ENCODE measurements at places on chromosomes 12 and 14. TPM values are rescaled to one million over a fixed set of nuclear protein-coding genes. Genes with fewer than 3 reads are reported as not detected.
A peak's percentile ranks its signal among the peaks of the same experiment; 100 is the strongest.

DNA sequence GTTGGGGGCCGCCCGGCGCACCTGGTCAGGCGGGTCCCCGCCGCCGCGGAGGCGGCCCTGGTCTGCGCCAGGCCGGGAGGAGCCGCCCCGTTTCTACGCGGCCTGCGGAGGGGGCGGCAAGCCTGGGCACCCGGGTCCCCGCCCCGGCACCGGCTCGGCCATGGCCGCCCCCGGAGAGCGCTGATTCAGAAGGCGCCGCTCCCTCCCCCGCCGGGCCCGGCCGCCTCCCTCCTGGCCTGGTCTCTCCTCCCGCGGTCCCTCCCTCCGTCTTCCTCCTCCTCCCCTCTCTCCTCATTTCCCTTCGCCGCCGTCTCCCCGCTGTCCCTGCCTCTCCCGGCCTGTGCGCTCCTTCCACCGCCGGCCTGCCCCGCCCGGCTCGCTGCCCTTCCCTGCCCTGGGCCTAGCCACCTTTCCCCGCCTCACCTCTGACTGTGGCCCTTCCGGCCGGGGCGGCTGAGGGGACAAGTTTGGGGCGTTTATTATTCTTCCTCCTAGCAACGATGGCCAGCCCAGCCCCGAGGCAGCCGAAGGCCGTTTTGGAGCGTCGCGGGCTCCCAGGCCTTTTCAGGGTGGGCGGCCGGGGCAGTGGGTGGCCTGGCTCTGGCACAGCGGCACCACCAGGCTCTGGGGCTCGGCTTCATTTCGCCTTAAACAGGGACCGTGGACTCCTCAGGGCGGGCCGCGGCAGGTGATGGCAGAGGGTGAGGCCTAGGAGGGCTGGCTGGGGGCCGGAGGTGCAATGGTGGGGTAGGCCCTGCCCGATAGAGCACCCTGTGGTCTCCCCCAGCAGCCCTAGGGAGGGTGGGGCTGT is 768 bp downstream of the CEP170B start:
- DNase-seq: peak; percentile 41

DNA sequence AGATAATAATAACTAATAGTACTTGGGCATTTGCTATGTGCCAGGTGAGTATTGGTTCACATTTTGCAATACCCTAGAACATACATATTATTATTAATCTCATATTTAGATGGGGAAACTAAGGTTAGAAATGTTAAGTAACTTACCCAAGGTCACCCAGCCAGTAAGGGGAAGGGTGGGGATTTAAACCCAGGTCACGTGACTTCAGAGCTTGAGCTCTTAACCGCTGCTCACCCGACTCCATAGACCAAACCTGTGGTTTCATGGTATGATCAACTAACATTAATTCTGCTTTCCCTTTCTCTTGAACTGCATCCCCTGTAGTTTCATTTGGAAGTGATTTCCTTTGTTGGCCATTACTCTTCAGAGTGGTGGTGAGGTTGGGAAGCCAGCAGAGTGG is 242.3 kb downstream of the NRXN3 start:
- DNase-seq: no peak

- DNase-seq: no peak
These were observed 209.3 kb upstream of the RGS6 start for GRCh38 chr14:71722885-71723284.

GRCh38 chr12:90028635-90029051 is 320.0 kb upstream of the ATP2B1 start:
- DNase-seq: no peak

DNA sequence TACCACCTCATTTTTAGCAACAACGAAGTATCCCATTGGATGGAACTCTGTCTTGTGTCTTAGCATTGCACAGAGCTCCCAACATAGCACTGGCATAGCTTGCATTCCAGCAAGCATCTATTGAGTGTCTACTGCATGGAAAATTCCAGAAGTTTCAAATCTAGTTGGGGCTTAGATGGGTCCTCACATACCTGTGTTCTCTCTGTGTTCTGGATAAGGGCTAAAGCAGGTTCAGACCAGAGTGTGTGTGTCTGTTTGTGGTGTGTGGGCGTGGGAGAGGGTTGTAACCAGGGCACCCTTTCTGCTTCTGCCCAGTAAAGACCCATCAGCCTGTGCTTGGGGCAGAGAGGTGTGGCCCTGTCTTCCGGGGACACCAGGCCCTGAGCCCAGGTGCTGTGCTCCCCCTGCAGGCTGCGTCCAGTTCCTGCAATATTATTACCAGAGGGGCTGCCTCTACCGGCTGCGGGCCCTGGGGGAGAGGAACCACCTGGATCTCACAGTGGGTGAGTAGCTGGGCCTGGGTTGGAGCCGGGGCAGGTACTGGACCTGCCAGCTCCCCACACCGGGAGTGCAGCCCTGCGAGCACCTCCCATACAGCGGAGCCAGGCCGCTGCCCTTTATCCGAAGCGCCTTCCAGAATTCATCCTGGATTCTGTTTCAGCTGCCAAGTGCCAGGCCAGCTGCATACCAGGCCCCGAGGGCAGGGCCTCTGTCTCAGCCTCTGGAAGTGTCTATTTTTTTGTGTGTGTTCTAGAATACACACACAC is 20.3 kb downstream of the RHOF start:
- DNase-seq: no peak

GRCh38 chr12:25824734-25825133 is 133.7 kb upstream of the RASSF8 start:
- DNase-seq: peak; percentile 83

The DRAM1 gene
- 4.2 TPM for polyA plus RNA-seq

GRCh38 chr14:24351517-24351916 is 11.7 kb upstream of the RIPK3 start:
- DNase-seq: no peak

The KERA gene
- polyA plus RNA-seq: 182 TPM

The ATP5MC2 gene
- 697 TPM for polyA plus RNA-seq

- peak; percentile 62 for DNase-seq
These were observed 31.5 kb upstream of the LIMA1 start for GRCh38 chr12:50314636-50315312.

The EGLN3 gene
- 71.6 TPM for polyA plus RNA-seq

GRCh38 chr14:35286003-35286600 is 6.1 kb upstream of the PSMA6 start:
- peak; percentile 22 for DNase-seq

The SRRM4 gene
- not detected for polyA plus RNA-seq

The VRTN gene
- not detected for polyA plus RNA-seq

- no peak for DNase-seq
These were observed 9.3 kb upstream of the ACOT6 start for GRCh38 chr14:73602994-73603393.

GRCh38 chr14:100617410-100618317 is 30.4 kb upstream of the BEGAIN start:
- DNase-seq: peak; percentile 55

DNA sequence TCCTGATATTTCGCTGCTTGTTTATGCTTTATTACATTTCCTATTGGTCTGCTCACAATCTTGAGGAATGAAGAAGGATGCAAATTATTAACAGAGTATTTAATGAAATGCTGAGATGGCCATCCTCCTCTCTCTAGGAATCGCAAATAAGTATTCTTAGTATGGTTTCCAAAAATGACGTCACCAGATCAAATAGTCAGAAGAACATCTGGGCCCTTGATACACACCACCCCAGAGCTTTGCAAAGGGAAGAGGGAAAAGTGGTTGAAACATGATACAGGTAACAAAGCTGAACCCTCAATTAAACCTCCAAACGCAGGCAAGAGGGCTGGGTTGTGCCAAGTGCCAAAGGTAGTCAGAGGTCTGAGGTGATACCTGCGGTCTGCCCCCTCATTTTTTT is 107.3 kb downstream of the BCL11B start:
- DNase-seq: no peak

- DNase-seq: no peak
These were observed 74.2 kb downstream of the APOBEC1 start for GRCh38 chr12:7591531-7591930.

GRCh38 chr12:127660961-127661360 is 606.0 kb upstream of the TMEM132C start:
- DNase-seq: no peak

- DNase-seq: peak; percentile 72
These were observed 9.4 kb downstream of the ANKRD9 start for GRCh38 chr14:102500158-102500662.

The CARMIL3 gene
- 0.24 TPM for polyA plus RNA-seq

- DNase-seq: no peak
These were observed 21.7 kb downstream of the CAPRIN2 start for GRCh38 chr12:30732954-30733637.

DNA sequence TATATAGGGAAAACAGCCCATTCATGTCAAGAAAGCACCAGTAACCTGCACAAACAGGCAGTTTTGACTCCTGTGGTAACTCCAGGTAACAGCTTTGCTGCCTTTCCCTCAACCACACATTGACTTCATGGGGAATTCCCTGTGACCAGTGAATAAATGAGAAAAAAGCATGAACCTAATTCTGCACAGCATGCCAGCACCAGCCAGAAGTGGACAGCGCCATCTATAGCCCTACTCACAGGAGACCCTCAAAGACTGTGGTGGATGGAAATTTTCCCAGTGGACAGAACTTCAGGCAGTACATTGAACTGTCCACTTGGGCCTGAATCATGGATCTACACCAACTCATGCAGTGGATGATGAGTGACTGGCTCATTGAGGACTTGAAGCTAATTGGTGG is 152.1 kb downstream of the SLC8A3 start:
- no peak for DNase-seq

- DNase-seq: no peak
These were observed 132.4 kb downstream of the GPR65 start for GRCh38 chr14:88137327-88137726.

The IL31 gene
- polyA plus RNA-seq: not detected

The TMTC2 gene
- 16.3 TPM for polyA plus RNA-seq

The OTX2 gene
- not detected for polyA plus RNA-seq

DNA sequence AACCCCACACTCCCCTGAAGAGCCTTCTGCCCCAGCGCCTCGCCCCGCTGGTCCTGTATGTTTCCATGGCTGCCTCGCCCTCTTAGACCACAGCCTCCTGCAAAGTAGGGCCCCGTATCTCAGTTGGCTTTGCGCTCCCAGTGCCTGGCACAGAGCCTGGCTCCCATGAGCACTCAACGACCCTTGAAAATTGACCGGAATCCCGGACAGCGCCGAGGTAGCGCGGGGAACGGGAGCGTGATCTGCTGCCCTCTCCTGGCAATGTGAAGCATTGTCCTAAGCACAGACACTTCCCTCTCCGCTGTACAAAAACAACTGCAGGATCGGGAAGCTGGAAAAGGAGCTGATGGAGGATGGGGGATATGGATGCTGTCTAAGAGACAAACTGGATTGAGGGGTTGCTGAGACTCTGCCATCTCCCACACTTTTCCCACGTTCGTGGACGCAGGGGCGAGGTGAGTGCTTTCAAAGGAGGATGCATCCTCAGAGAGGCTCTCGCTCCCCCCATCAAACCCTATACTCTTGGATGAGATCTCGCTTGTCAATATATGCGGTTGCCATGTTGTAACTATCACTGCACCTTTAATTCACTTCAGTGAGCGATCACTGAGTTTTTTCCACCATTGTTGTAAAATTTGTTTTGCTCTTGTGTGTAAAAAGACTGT is 10.7 kb upstream of the FKBP4 start:
- peak; percentile 74 for DNase-seq

GRCh38 chr14:66237741-66238140 is 248.4 kb upstream of the CCDC196 start:
- no peak for DNase-seq

The NTN4 gene
- not detected for polyA plus RNA-seq
